Hematopoietic multipotent progenitor cell treated with erythropoietin and hydrocortisone succinate and interleukin-3 and kit ligand, for 8 days (in vitro differentiated cells): ENCODE measurements at places on chromosomes 2 and 18.

- peak; percentile 36 for DNase-seq
Measured at GRCh38 chr2:121650315-121650930, 1.2 kb upstream of the CLASP1 start.

GRCh38 chr2:100145893-100146656 lies 3.7 kb upstream of the AFF3 start:
- no peak for DNase-seq

DNA sequence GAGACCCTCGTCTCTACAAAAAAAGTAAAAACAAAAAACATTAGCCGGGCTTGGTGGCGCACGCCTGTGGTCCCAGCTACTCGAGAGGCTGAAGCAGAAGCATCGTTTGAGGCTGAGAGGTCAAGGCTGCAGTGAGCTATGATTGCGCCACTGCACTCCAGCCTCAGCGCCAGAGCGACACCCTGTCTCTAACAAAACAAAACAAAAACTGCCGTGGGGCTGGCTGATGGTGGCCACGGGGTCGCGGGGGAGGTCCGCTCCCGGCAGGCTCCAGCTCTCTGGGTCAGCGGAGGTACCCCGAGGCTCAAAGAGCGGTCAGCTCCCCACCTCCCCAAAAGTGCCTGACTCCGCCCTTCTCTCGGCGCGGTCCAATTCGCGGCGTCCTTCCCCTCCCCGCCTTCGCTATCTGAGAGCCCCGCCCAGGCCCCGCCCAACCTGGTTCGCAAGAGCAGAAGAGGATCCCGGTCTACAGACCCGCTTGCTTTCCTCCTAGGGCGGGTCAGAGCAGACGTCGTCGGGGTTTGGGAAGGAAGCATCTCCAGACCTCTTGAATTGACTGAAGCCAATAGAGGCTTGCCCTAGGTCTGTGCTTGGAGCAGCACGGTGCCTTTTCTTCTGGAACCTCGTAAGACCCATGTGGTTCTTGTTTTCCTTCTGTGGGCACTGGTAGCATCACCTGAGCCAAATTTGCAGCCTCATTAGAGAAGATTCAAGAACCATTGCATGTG lies 7.8 kb downstream of the RAX start:
- no peak for DNase-seq

DNA sequence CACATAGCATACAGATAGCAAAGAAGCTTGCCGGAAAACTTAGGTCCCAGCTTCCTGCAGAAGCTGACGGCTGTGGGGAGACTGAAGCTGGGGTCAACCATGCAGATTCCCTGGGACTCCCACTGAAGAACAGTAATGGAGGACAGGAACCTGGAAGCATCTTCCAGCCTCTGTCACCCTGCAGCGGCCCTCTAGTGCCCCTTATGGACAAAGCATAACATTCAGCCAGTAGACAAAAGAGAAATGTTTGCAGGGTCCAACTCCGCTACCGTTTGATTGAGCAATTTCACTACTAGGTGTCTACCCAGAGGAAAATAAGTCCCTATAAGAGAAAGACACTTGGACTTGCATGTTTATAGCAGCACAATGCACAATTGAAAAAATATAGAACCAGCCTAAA lies 460.6 kb downstream of the CNTNAP5 start:
- DNase-seq: no peak

- DNase-seq: peak; percentile 64
Measured at GRCh38 chr2:26298638-26299393, 47.1 kb upstream of the SELENOI start.

GRCh38 chr18:37160038-37160820 lies 331.3 kb downstream of the KIAA1328 start:
- DNase-seq: no peak

- DNase-seq: no peak
Measured at GRCh38 chr18:78268226-78268988, 711.2 kb upstream of the SALL3 start.

- peak; percentile 97 for DNase-seq
Measured at GRCh38 chr2:11398750-11399437, 54.5 kb upstream of the ROCK2 start.

DNA sequence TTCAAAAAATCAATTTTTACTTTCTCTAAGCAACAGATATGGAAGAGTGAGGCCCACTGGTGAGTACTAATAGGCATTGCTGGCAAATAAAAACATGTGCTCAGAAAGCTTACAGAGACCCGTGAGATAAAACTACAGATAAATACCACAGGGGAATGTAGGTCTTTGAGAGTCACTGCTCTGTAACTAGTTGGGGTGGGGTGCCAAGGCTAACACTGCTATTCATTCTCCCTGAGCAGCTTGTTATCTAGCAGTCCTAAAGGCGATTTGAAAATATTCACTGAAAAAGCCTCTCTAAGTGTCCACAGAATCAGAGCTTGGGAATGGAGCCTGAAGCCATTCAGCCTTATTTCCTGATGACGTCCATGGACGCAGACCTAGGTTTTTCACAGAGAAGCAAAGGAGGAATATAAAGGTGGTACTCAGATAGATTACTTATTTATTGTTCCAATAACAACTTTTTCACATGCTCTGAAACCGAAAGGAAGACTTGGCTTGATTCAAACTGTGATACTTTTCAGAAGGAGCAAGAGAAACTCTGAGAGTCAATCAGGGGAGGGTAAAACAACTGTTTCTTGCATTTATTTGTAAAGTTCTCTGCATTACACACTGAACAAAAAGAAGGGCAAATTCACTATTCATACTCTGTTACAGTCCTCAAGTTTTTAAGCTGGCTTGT lies 188.4 kb downstream of the PPP1R1C start:
- DNase-seq: no peak

- no peak for DNase-seq
Measured at GRCh38 chr2:172965433-172966212, 110.0 kb upstream of the MAP3K20 start.

DNA sequence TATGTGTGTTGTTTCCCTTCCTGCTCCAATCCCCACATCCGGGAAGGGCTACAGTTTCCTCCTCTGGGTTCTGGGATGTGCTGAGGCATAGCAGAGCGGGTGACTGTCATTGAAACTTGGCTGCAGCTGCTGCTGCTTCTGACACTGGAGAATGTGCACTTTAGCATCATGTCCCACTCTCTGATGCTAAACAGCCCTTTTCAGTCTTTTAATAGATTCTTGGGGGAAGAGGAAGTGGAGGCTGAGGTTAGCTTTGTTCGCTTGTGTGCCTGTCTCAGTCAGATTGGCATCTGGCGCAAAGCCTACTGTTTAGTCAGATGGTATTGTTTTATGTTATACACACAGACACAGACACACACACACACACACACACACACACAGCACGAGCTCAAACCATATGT lies 136.5 kb upstream of the RND3 start:
- DNase-seq: no peak

- DNase-seq: no peak
Measured at GRCh38 chr2:226403369-226403768, 396.3 kb downstream of the IRS1 start.

DNA sequence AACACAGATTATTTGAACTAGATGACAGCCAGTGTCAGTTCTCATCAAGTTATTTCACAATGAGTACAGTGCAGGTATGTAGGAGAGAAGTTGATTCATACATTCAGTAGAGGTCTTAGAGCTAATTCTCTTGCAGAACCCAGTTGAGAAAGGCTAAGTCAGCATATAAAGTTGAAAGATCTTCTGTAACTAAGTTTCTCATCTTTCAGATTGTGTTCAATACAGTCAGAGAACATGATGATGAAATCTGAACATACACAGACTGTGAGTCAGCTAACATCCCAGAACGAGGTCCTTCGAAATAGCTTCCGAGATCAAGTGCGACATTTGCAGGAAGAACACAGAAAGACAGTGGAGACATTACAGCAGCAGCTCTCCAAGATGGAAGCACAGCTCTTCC lies 41.9 kb upstream of the LIMS1 start:
- no peak for DNase-seq

DNA sequence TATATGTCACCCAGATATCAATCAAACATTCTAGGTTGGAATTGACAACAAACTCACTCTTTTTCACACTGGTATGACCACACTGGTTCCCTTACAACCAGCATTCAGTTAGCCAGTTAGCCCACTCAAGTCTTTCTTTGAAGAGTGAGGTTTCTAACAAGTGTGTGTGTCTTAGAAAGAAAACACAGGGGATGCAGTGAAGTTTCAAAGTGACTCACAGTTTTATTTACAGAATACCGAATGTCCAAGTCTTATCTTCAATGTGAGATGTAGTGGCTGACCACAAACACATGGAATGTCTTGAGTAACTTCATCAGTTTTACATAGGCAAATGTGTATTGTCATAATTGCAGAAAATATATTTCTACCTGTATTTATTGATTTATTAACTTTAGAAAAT lies 274.7 kb upstream of the HNMT start:
- no peak for DNase-seq

GRCh38 chr2:37658682-37659081 lies 12.8 kb downstream of the CDC42EP3 start:
- DNase-seq: no peak

DNA sequence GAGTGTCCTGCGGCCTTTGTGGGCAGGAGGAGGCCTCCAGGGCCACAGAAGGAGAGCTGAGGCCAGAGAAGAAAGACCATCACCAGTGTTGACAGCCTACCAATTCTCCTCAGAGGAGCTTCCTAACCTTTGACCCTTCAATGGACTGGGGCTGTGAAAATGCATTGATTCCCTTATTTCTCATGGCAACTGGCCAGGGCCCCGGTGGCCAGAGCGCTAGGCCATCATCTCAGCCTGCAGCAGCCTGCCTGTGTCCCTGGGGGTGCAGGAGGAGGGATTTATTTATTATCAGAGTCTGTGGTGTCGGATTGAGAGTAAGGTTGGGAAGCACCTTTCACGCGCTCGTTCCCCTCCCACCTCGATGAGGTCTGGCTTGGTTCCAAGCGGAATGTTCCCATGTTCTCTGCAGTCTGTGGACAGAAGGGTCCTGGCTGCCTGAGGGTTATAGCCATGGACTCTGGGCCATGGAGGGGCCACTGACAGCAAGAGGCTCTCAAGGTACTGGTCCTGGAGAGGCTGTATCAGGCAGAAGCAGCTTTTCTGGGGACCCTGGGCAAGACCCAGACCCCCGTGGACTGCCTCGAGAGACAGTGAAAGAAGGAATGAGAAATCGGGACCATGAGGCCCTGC lies 53.8 kb downstream of the CYP27C1 start:
- no peak for DNase-seq

- DNase-seq: peak; percentile 67
Measured at GRCh38 chr18:32552421-32553030, 81.8 kb upstream of the GAREM1 start.

DNA sequence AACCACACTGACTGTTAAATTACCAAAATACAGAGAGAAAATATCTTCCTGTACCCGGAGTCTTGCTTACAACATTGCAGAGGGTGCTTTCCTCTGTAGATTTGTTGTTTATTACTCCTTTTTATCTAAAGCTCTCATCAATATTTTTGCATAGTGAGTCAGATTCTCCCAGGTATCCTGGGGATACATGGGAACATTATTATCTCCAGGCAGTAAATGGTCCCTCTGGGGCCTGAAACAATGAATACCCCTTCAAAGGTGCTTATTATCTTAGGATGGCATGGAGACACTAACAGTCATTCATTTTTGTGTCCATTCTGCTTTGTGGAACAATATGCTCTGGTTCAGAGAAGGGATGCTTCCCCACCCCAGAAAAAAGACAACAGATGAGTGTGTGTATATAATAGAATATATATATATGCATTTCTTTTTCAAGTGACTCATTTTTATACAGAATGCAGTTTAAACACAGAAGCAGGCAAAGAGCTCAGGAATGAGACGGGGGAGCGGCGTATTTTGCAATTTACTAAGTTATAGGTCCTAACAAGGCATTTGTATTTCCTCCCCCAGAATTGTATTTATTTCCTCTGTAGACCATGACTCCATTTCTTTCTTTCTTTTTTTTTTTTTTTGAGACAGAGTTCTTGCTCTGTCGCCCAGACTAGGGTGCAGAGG lies 424.8 kb upstream of the ZEB2 start:
- no peak for DNase-seq

DNA sequence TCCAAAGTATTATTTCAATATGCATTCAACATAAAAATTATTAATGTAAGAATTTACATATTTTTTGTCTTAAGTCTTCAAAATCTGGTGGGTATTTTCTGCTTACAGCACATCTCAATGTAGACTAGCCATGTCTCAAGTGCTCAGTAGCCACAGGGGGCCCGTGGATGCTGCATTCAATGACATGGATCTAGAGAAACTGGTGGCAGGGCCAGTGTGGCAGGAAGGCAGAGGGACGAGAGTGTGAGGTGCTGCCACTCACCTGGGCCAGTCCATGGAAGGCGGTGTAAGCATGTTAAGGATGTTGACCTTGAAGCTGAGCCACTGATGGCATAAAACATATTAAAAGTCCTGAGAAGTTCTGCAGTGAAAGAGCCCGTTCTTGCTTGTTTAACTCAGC lies 6.2 kb upstream of the LIPG start:
- no peak for DNase-seq

- no peak for DNase-seq
Measured at GRCh38 chr2:144471305-144472045, 48.4 kb downstream of the ZEB2 start.

DNA sequence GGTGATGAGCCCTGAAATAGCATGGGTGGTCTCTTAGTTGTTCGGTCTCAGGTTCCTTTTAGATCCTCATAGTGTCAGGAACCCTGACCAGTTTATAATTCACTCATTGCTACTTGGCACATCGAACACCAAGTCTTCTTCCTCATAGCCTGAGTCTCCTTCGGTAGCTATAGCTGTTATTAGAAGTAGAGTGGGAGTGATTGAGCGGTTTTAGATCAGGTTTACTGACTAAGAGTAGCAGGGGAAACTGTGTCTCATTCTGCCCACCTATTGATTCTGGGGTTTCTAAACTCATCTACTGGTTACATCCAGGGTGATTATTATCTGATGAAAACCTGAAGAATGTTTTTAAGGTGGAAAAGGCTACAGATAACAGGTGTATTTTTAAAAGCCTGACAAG lies 114.6 kb downstream of the SETBP1 start:
- DNase-seq: no peak

- no peak for DNase-seq
Measured at GRCh38 chr2:111037128-111037527, 83.6 kb upstream of the BCL2L11 start.

- DNase-seq: no peak
Measured at GRCh38 chr18:9638886-9639285, 24.5 kb upstream of the PPP4R1 start.

DNA sequence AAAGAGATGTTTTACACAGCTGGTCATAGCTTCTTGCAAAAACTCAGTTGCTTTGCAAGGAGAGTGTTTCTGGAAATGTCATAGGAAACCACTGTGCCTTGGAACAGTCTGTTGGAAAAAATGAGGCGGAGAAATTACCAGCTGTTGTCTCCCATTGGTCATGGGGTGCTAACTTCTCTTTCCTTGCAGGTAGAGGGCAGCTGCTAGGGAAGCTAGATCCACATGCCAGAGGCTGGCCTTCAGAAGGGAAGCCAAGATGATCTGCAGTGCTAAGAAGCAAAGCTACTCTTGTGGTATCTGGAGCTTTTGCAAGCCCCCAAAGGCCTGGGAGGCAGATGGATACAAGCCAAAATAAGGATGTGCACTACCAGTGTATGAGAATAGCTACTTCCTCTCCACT lies 34.8 kb upstream of the LAMA1 start:
- no peak for DNase-seq
